ENCODE measurements at places on chromosomes 6 and 20.

DNA sequence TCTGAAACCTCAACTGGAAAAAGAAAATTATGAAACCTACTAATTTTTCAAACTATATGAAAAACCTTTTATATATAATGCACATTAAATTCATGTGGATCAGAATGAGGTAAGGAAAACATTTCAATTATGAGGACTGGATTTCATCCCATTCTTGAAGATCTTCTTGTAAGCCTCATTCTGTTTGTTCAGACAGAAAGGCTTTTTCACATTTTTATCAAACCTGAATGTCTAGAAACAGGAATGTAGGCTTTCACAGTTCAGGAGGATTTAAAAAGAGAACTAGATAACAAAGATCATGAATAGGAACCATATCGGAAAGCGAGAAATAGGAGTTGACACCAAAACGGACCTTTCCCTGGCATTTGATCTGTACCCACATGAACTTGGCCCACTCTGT lies 192.5 kb upstream of the KCNK16 start:
- no peak for DNase-seq

DNA sequence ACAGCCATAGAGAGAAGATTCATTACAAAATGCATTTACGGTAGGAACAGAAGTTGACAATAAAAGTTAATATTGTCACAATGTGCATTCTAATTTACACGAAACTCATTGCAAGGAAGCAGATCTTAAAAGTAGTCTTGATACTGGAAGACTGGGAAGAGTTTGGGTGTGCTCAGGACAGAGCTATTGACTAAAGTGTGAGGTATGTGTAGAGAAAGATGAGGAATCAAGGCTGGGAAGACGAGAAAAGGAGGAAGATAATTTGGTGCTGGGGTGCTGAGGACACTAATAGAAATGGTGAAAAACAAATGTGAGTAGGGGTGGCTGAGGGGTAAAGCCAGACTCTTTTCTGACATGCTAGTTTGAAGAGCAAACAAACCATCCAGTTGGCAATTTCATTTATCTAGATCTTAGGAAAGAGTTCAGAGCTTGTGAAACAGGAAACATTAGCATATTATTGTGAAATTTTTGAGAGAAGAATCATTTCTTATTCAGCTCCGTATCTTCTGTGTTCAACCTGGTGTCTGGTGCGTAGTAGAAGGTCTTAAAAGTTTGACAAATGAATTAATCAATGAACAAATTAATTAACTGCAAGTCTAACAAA lies 72.7 kb downstream of the ELOVL4 start:
- DNase-seq = peak; percentile 84

DNA sequence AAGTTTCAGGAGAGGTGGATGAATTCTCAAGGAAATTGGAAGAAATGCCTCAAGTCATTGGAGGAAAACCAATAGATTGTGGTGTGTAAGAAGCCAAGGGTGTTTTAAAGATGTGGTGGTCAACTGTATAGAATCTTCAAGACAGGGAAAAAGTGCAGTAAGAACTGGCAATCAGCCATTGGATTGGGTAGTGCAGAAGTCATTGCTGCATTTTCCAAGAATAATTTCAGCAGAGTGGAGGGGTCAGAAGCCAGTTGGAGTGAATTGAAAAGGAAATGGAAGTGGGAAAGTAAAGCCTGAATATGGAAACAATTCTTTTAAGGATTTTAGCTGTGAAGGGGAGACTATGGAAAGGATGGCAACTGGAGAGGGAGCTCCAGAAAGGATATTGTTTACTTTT lies 128.2 kb upstream of the TMEM170B start:
- DNase-seq = no peak

GRCh38 chr20:41268402-41268801 lies 49.1 kb downstream of the ZHX3 start:
- no peak for DNase-seq

DNA sequence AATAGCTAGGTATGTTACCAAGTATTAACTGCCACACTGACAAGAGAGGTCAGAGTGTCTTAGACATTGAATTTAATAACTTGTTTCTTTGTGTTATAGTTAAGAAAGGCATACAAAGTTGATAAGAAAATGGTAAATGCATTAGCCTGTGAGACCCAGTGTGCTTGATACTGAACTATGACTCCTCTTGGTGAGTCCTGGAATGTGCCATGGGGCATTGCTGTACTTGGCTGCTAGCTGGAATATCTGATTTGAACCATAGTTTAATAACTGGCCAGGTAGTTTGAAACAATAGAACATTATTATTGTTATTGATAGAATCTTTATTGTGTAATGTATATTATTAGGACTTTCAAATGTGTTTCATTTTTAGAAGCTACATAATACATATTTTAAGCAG lies 70.0 kb downstream of the ZFAND3 start:
- DNase-seq = no peak

GRCh38 chr6:158422629-158423238 lies 110.5 kb downstream of the TULP4 start:
- no peak for DNase-seq

DNA sequence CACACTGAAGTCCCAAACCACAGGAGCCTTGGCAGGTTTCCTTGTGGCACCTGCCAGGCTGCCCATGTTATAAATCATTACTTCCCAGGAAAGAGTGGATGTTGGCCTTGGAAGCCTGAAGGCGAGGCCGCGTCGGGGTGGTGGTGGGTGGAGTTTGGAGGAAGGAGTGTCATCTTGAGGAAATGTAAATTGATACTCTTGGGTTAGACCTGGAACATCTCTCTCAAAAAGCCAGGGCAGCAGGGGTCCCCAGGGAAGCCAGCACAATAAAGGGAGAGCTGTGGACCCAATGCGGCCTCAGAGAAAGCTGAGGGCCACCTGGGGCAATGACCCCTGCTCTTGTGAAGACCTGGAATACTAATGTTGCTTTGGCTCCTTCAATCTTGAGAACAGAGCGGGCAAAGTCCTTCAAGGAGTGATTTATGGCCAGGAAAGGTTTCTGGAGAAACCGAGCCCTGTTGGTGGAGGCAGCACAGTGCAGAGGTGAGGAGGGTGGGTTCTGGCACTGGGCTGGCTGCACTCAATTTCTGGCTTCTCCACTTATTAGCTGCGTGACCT lies 26.3 kb upstream of the TRAF3IP2 start:
- no peak for DNase-seq

- no peak for DNase-seq
Measured at GRCh38 chr6:130259557-130259956, 36.8 kb upstream of the SAMD3 start.

DNA sequence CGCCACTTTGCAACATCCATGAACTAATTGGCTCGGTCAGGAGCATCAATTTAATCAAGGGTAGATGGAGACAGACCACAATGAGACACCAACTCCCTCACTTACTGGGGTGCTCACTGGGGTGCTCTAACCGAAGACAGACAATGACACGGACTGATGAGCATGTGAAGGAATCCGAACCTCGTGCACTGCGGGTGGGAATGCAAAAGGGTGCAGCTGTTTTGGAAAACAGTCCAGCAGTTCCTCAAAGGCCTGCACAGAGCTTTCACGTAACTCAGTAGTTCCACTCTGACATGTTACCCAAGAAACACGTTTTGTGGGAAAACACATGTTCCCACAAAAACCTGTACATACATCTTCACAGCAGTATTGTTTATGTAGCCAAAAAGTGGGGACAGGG lies 26.8 kb downstream of the ANKRD60 start:
- no peak for DNase-seq

DNA sequence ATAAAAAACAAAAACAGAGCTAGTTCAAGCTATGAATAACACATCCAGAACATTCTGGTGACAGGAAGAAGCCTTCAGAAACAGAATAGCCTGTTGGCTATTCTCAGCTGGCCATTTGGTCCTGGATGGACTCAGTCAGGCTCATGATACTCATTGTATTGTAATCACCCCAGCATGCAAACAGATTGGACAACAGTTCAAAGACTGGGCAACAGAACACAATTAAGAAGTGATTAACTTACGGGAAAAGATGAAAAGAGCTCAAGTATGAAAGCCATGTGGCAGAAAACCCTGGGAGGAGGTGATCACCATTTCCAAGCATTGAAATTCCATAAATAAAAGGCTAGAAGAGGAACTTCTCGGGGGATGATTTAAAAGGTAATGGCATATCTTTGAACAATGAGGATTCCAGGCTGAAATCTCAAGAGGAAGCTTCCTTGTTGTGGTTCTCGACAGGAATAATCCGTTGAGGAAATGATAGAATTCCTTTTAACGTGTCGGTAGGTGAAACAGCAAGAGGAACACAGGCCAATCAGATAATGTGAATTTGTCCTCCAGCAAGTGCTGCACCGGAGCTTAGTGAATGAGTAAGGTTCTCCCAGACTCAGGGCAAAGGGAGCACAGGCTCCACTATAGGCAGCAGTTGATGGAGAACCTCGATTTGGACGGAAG lies 172.4 kb downstream of the BCAS1 start:
- no peak for DNase-seq

GRCh38 chr6:5996714-5997419 lies 9.9 kb downstream of the NRN1 start:
- no peak for DNase-seq

DNA sequence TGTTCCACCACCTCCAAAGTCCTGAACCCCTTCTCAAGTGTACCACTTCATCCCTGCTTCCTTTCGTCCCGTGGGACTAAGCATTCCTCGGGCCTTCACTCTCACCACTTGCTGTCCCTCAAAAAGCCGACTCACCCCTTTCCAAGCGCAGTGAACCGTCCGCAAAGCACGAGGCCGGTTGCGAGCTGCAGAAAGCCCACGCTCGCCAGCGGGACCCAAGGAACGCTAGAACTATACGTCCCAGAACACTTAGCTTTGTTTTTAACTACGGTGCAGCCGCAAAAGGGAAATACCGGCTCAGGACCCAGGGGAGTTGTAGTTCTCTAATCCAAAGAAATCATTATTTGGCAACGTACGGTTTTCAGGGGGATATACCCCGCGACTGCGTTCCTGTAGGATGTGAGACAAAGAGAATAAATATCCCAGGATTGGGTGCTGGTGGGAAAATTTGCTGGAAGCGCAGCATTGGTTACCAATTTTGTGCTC lies 416 bp upstream of the POLR1H start:
- DNase-seq = peak; percentile 48

DNA sequence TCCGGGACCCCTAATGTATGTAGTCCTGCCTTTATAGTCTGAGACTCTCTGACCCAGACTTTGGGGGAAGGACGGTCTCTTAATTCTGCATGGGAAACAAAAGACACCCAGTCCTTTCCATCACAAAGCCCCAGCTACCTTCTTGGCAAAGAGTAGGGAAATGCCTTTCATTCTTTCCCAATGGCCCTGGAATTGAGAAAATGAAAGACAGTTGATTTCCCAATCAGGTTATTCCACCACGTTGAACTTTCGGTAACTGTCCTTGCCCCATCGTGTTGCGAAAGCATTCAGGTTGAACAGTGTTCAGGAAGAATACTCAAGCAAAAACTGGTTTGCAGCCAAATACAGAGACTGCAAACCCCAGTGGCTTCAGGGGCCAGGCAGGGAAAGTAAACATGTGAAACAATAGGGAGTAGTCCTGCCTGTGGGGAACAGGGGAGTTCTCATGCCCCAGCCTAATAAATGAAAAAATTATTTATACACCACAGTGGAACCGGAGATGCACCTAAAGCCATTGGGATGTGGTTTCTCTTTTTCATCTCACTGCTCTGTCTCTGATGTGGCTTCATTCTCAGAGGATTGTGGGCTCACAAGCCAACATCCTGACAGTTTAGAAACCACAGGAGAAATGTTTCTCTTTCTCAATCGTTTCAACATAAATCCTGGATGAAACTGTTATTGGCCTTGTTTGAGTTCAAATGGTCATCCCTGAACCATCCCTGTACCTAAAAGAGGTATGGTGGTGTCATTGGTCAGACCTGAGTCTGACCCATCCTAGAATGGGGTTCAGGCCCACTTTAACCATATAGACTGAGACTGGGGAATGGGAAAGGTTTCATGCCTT lies 44.2 kb upstream of the SLC9A8 start:
- DNase-seq = peak; percentile 99

GRCh38 chr20:57553376-57554018 lies 7.4 kb upstream of the PCK1 start:
- no peak for DNase-seq

- DNase-seq = peak; percentile 99
Measured at GRCh38 chr6:169190144-169190584, 63.5 kb downstream of the THBS2 start.

DNA sequence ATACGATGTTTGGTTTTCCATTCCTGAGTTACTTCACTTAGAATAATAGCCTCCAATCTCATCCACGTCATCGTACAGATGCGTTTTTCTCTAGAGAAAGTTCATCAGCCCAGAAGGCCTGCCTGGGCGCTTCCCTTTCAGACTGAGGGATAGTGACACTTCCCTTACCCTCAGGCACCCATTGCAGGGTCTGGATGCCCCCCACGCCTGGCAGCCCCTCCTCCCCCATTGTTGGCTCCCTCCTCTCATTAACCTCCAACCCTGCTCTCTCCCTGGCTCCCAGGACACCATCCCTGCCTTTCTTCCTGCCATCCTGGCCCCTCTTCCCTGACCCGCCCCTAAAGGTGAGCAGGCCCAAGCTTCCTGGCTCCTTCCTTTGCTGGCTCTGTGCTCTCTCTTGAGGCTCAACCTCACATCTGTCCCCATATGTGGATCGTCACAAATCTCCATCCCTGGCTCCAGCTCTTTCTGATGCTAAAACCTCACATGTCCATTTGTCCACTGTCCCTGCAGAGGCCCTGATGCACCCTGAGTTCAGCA lies 145.2 kb downstream of the SYCP2 start:
- DNase-seq = no peak

- no peak for DNase-seq
Measured at GRCh38 chr6:131068165-131068564, 5.1 kb upstream of the EPB41L2 start.

DNA sequence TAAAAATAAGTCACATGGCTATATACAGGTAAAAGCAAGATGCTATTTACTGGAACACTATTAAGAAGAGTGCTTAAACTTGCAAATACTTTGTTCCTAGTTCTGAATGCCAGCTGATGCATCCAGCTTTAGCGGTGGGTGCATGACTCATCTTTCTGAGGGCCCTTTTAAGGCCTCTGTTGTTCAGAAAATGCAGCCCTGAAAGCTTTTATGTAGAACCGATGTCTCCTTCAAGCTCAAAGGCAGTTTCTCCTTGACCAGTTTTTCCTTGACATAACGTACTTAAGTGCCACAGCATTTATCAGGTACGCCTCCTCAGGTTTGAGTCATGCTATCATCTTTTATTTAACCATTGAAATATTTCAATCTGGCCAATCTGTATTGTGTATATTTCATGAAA lies 82.8 kb downstream of the MLIP start:
- DNase-seq = peak; percentile 69

- no peak for DNase-seq
Measured at GRCh38 chr6:12369781-12370262, 79.7 kb downstream of the EDN1 start.

DNA sequence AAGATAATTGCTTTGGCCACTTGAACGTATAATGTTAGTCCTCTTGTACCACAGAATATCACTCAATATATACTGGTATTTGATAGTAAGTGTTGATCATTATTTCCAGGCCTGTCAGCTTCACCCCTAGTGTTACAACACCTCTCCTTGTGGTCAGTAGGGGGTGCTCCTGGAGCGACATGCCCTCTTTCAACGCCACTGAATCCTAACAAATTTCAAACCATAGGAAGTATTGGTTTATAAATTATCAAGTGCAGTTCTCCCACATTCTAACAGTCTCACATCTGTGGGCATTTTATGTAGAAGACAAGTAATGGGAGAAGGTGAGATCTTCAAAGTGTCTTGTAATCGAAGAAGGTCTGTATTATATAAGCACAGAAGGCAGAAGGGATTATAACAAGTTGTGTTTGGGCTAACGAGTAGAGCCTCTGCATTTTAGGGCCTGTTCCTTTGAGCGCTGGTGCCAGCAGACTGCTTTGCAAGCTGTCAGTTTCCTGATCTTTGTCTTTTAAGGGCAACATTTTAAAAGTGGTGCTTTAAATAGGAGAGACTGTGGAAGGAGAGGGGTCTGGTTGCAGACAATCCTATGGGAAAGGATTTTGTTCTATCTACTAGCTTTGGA lies 57.1 kb upstream of the CEP162 start:
- peak; percentile 11 for DNase-seq

Data from amniotic epithelial cell (primary cell).